ENCODE measurements at places on chromosomes 12 and 14. TPM values are rescaled to one million over a fixed set of nuclear protein-coding genes. Genes with fewer than 3 reads are reported as not detected.

Gene PLEKHD1
- 0.11 TPM for total RNA-seq

Gene OR9K2
- total RNA-seq, result not detected

Gene CLEC2A
- not detected for total RNA-seq

Gene IRF9
- 56.8 TPM for total RNA-seq

Gene INHBC
- not detected for total RNA-seq

Gene TXNDC16
- 19.2 TPM for total RNA-seq

Gene CIDEB
- total RNA-seq, result 7.3 TPM
